Activated T-cell treated with anti-CD3 and anti-CD28 coated beads, Interleukin-2, amount 50 U/mL, for 24 hours (primary cell): ENCODE measurements at places on chromosomes 4 and X.

DNA sequence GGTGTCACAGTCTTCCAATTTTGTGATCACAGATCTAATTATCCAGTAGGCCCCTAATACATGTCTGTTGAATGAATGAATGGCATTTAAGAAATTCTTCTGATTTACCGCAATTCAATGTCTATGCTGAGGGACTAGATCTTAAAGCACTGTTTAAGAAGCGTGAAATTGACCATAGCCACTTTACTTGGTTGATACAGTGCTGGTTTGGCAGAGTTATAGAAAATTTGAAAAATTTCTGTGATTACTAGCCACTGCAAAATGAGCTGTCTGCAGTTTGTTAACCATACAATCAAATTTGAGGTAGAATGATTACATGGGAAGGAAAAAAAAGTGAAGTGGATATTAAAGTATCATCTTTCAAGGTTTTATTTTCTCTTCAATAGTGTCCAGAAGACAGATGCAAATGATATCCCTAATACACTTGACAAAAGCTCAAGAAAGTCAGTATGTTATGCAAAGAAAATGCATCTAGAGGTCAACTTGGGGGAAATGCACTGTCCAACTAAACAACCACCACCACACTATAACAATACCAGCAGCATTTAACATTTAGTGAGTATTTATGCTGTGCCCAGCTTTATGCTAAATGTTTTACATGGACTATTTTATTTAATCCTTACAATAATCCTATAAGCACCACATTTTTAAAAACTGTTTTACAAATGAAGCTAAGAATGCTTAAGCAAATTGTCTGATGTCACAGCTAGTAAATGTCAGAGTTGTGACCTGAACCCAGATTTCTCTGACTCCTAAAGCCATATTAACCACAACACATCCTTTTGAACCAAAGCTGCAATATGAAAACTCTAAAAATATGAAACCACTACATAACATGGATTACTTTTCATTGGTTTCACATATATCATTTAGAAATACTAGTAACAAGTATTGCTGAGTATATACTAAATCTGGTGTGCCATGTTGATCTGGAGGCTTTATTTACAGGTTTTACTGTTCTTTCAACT is 217.9 kb upstream of the MAB21L2 start:
- H3K27me3 ChIP-seq, result no peaks in the 10 kb centered on the region
- no peak for DNase-seq
- no peak overlapping the region for H3K27ac ChIP-seq
- H3K4me3 ChIP-seq, result no peak overlapping the region

- DNase-seq, result peak; percentile 54
- H3K27me3 ChIP-seq, result peaks cover 77% of the 10 kb centered on the region
- H3K36me3 ChIP-seq, result no peaks in the 10 kb centered on the region
- no peak overlapping the region for H3K27ac ChIP-seq
Observed at GRCh38 chr4:54658252-54659093, 716 bp downstream of the KIT start.

GRCh38 chr4:39154009-39154408 is 28.3 kb upstream of the WDR19 start:
- H3K27me3 ChIP-seq, result no peaks in the 10 kb centered on the region
- H3K27ac ChIP-seq, result no peak overlapping the region
- H3K36me3 ChIP-seq, result no peaks in the 10 kb centered on the region
- H3K4me3 ChIP-seq, result no peak overlapping the region
- H3K4me1 ChIP-seq, result peaks cover 3% of the 10 kb centered on the region

DNA sequence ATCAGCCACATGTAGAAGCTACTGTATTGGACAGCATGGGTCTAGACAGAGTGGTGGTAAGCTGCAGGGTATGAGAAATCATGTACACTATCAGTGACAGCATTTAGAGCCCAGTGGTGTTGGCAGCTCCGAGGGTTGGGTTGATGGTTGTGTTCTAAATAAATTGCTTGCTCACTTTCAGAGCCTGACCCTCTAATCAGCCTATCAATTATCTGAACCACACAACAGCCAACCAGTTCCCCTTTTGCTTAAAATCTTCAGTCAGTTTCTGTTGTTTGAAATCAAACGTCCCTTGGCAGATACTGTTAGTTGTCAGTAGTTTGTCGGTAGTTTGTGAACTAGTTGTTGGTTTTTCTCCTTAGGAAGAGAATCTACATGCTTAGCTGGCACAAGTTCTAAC is 99.8 kb upstream of the RAI2 start:
- no peak overlapping the region for H3K27ac ChIP-seq
- no peak for DNase-seq
- peaks cover 52% of the 10 kb centered on the region for H3K27me3 ChIP-seq
- no peak overlapping the region for H3K4me3 ChIP-seq
- no peaks in the 10 kb centered on the region for H3K4me1 ChIP-seq

DNA sequence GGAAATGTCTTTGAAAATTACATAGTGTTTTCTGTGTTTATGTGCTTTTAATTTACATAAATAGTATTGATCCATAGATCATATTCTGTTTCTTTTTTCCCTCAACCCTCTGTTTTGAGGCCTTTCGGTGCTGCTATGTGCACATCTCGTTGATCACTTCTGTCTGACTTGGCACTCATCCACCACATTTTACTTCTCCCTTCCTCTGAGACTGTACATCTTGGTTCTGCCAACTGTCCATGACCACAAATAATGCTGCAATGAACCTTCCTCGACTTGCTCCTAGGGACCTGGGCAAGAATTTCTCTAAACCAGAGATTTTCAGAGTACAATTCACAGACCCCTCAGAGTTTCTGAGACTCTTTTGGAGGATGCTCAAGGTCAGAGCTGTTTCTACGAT is 74.4 kb downstream of the RTL5 start:
- no peak overlapping the region for H3K4me3 ChIP-seq
- H3K4me1 ChIP-seq, result no peaks in the 10 kb centered on the region
- H3K27ac ChIP-seq, result no peak overlapping the region
- no peaks in the 10 kb centered on the region for H3K36me3 ChIP-seq

DNA sequence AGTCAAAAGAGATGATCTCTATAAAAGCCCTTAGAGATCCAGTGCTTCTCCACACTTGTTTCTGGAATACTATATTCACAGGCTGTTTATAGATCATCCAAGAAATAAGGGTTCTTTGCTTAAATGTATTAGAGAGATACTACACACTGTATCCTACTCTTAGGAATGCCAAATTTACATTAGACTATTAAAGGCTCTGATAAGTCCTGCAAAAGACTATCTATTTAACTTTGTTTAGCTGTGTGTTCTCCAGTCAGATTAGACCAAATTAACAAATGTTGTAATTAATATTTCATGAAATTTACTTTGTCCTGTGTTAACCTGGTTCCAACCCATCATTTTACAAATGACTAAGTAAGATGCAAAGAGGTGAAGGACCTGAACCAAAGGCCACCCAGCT is 260.5 kb upstream of the ZIC3 start:
- H3K27me3 ChIP-seq, result peaks cover 18% of the 10 kb centered on the region
- no peaks in the 10 kb centered on the region for H3K4me1 ChIP-seq
- no peaks in the 10 kb centered on the region for H3K36me3 ChIP-seq

GRCh38 chr4:18419780-18420179 is 398.2 kb upstream of the LCORL start:
- H3K27me3 ChIP-seq, result no peaks in the 10 kb centered on the region
- no peak overlapping the region for H3K4me3 ChIP-seq
- no peaks in the 10 kb centered on the region for H3K36me3 ChIP-seq
- DNase-seq, result no peak

GRCh38 chr4:119508281-119508680 is 120.3 kb downstream of the PDE5A start:
- peaks cover 49% of the 10 kb centered on the region for H3K36me3 ChIP-seq
- no peak for DNase-seq
- no peak overlapping the region for H3K27ac ChIP-seq
- no peaks in the 10 kb centered on the region for H3K27me3 ChIP-seq

DNA sequence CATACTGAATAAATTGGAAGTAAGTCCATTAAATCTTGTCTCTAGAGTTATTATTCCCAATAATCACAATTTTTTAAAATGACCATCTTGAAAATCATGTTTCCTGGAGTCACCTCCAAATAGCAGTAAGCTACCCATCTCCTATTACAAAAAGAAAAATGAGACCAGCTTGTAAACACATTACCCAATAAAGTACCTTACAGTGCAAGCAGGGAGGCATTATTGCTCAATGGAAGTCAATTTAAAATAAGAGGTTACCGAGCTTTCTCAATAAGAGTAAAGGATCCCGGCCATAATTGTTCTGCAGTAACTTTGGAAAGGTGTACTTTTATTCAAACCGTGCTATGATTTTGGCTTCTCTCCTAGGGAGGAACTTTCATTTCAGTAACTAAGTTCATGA is 78.0 kb downstream of the DMD start:
- no peaks in the 10 kb centered on the region for H3K36me3 ChIP-seq
- DNase-seq, result no peak
- peaks cover 6% of the 10 kb centered on the region for H3K27me3 ChIP-seq
- H3K4me3 ChIP-seq, result no peak overlapping the region

DNA sequence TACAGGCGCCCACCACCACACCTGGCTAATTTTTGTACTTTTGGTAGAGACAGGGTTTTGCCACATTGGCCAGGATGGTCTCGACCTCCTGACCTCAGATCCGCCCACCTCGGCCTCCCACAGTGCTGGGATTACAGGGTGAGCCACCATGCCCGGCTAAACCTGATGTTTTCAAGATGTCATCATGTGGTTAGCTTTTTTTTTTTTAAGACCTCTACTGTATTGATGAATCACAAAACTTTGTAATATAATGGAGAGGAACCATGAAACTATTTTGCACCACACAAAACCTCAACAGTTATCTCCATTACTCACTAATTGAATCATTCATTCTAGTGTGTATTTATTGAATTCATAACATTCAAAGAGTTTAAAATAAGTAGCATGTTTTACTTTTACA is 94.7 kb upstream of the NEIL3 start:
- H3K4me1 ChIP-seq, result no peaks in the 10 kb centered on the region
- no peak overlapping the region for H3K27ac ChIP-seq
- no peak for DNase-seq
- H3K36me3 ChIP-seq, result no peaks in the 10 kb centered on the region
- H3K4me3 ChIP-seq, result no peak overlapping the region

DNA sequence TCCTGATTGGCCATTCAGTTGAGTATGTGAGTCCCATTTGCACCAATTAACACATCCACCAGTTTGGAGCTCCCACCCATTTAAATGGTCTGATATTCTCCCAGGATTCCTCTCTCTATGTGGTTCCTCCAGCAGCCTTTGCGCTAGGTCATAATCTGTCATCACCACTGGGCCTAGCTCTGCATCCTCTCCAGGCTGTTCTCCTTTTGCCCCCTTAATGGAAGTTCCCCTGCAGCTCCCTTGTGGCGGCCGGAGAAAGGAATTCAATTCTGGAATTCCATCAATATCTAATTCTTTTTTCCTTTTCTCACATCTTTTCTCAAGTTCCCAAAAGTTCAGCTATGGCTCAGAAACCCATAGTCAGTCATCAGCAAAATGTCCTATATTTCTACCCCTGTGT is 2184.4 kb upstream of the AGA start:
- no peaks in the 10 kb centered on the region for H3K36me3 ChIP-seq
- no peak overlapping the region for H3K27ac ChIP-seq
- DNase-seq, result no peak
- no peaks in the 10 kb centered on the region for H3K4me1 ChIP-seq
- no peak overlapping the region for H3K4me3 ChIP-seq
- H3K27me3 ChIP-seq, result no peaks in the 10 kb centered on the region

DNA sequence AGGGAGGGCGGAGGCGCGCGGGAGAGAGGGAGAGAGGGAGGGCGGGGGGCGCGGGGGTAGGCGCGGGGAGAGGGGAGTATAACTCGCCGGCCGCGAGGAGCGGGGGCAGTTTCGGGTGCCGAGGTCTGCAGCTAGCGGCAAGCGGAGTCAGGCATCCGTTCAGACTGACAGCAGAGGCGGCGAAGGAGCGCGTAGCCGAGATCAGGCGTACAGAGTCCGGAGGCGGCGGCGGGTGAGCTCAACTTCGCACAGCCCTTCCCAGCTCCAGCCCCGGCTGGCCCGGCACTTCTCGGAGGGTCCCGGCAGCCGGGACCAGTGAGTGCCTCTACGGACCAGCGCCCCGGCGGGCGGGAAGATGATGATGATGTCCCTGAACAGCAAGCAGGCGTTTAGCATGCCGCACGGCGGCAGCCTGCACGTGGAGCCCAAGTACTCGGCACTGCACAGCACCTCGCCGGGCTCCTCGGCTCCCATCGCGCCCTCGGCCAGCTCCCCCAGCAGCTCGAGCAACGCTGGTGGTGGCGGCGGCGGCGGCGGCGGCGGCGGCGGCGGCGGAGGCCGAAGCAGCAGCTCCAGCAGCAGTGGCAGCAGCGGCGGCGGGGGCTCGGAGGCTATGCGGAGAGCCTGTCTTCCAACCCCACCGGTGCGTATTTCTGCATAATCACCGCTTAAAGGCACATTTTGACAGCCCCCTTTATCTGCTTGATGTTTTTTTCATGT is at the start of gene POU4F2:
POU4F2 (plus strand) TSS at position 108 of the 720 bp plus-strand sequence; CDS start at position 356, 248 bp downstream.
- H3K27me3 ChIP-seq, result peaks cover 97% of the 10 kb centered on the region
- peak within 1 kb of the TSS; percentile 26 for H3K27ac ChIP-seq
- DNase-seq, result peak; percentile 45
- H3K4me1 ChIP-seq, result peaks cover 29% of the 10 kb centered on the region

- no peaks in the 10 kb centered on the region for H3K36me3 ChIP-seq
- no peaks in the 10 kb centered on the region for H3K4me1 ChIP-seq
- no peak for DNase-seq
- H3K4me3 ChIP-seq, result no peak overlapping the region
- no peaks in the 10 kb centered on the region for H3K27me3 ChIP-seq
Observed at GRCh38 chr4:22097596-22097995, 149.0 kb upstream of the KCNIP4 start.

DNA sequence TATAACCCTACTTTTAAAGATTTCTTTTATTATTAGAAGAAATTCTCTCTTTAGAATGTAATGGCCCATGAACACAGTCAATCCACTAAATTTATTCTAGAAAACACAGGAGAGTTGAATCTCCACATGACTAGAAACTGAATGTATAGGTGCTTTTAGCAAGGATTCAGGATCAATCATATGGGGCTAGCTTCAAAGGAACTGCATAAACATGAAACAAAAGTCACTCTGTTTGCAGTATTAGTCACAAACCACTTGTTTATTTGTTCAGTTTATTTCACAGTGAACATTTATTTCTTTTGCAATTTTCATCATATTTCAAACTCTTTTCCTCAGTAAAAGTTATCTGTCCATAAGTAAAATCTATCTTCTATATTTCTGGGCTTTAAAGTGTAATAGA is 1604.6 kb downstream of the PCDH18 start:
- H3K27me3 ChIP-seq, result no peaks in the 10 kb centered on the region
- no peak overlapping the region for H3K4me3 ChIP-seq
- H3K4me1 ChIP-seq, result no peaks in the 10 kb centered on the region
- H3K36me3 ChIP-seq, result no peaks in the 10 kb centered on the region
- no peak overlapping the region for H3K27ac ChIP-seq

GRCh38 chrX:45794995-45795337 is 594.3 kb upstream of the DIPK2B start:
- DNase-seq, result no peak
- H3K27ac ChIP-seq, result peak overlapping the region; percentile 81
- H3K4me1 ChIP-seq, result peaks cover 82% of the 10 kb centered on the region
- H3K4me3 ChIP-seq, result no peak overlapping the region

DNA sequence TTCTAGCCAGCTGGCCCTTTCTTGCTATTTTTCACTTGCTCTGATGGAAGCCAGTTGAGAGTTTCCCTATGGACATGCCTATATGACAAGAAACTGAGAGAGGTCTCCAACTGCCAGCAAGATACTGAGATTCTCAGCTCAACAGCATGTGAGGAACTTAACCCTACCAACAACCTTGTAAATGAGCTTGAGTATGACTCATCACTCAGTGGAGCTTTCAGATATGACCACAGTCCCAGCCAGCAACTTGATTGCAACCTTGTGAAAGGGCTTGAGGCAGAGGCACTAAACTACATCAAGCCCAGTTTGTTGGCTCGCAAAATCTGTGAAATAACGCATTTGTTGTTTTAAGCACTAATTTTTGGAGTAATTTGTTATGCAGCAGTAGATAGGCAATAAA is 175.8 kb downstream of the COMMD8 start:
- peaks cover 22% of the 10 kb centered on the region for H3K27me3 ChIP-seq
- H3K27ac ChIP-seq, result no peak overlapping the region
- no peak for DNase-seq
- H3K4me3 ChIP-seq, result no peak overlapping the region
- H3K36me3 ChIP-seq, result no peaks in the 10 kb centered on the region
